CD4-positive, alpha-beta T cell treated with Interleukin-6 for 4 hours (primary cell): ENCODE measurements at places on chromosomes 4 and X.

- DNase-seq, result no peak
Measured at GRCh38 chr4:7134737-7135388, 57.5 kb upstream of the SORCS2 start.

DNA sequence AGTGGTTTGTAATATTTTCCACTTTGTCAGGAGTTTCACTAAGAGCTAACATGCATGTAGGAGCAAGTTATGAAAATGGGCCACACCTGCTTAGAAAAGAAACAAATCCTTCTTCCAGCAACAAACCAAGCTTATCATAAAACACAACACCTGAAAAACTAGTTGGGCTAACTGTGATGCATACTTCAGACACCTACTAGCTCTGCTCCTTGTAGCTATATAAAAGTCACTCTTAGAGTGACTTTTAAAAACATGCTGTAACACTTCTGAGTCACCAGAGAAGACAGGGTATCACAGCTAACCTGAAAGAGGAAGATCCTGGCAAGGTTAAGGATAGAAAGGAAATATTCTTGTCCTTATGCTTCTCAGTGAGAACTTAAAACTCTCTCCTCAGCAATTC, 3.6 kb upstream of the SLAIN2 start:
- no peak for DNase-seq

GRCh38 chr4:108204518-108204917, 35.8 kb upstream of the LEF1 start:
- DNase-seq, result no peak

- DNase-seq, result no peak
Measured at GRCh38 chrX:68994135-68994890, 165.5 kb downstream of the EFNB1 start.

DNA sequence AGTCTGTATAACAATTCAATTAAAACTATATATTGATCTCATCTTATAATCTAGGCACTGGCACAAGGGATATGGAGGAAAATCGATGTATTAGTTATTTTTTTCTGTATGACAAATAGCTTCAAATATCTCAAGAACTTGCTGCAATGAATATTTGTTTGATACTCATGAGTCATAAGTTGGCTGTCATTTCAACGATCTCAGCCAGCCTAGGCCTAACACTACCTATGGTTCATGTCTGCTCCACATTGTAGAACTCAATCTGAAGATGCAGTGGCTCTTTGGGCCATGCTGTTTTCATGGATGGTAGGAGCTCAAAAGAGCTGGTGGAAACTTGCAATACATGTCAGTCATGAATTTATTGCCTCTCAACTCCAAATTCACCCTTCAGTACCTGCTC, 44.7 kb downstream of the MAGEB17 start:
- no peak for DNase-seq

GRCh38 chr4:8469550-8469949, 29.0 kb downstream of the TRMT44 start:
- DNase-seq, result no peak
